ENCODE measurements at places on chromosomes 2 and 18.

DNA sequence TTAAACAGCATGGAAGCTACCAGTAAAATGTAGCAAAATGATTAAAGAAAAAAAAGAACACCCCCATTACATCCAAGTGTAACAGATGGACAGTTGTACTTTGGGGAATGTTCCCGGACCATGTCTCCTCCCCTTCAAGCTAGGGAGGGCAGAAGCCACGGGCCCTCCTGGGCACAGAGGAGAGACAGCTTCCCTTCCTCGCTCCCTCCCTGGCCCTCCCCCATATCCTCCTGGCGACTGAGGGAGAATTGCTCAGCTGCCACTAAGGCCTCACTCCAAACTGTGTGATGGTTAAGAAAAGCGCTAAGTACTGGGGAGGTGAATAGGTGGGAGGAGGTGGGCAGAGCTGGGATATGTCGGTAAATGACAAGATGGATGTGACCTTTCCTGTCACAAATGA, 358.0 kb downstream of the HRH4 start:
- DNase-seq: no peak

GRCh38 chr2:236714080-236714479, 144.5 kb downstream of the ACKR3 start:
- no peak for DNase-seq

- DNase-seq: peak; percentile 35
Observed at GRCh38 chr2:161250864-161251436, 57.3 kb upstream of the PSMD14 start.

DNA sequence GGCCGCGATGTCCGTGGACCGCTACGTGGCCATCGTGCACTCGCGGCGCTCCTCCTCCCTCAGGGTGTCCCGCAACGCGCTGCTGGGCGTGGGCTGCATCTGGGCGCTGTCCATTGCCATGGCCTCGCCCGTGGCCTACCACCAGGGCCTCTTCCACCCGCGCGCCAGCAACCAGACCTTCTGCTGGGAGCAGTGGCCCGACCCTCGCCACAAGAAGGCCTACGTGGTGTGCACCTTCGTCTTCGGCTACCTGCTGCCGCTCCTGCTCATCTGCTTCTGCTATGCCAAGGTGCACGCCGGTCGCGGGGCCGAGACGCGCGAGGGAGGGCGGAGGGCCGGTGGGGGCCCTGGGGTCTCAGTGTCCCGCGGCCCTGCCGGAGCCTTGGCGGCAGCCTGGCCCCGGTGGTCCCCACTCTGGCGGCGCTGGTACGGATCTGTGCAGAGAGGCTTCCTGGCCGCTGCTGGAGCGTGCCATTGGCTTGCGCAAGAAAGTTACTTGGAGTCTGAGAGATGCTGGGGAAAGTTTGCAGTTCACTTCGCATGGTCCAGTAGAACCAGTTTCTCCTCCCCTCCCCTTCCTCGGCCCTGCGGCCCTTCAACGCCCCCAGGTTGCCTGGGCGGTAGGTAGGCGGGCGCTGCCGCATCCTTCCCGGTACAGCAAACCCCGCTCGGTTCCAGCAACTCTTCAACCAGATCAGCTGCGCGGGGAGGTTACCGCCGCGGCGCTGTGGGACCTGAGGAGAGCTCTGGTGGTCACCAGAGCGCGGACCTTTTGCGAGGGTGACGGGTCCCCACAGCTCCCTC, 1.5 kb downstream of the GALR1 start:
- no peak for DNase-seq

DNA sequence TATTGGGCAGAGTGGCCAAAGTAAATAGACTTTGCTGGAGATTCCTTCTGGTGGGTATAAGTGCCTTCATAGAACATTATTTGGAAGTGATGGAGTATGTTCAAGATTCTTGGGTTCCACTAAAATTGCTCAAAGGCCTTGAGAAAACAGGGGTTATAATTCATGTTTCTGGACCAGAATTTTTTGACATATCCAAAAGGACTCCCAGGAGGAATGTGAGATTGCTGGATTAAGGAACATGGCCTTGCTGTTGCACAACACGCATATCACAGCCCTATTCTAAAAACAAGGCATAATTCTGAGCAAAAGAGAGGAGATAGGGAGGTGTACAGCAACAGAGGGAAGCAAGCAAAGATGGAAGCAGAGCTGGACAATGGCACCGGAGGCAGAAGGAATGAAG, 111.7 kb upstream of the TNP1 start:
- DNase-seq: no peak

GRCh38 chr18:62399781-62400308, 74.7 kb downstream of the TNFRSF11A start:
- no peak for DNase-seq

DNA sequence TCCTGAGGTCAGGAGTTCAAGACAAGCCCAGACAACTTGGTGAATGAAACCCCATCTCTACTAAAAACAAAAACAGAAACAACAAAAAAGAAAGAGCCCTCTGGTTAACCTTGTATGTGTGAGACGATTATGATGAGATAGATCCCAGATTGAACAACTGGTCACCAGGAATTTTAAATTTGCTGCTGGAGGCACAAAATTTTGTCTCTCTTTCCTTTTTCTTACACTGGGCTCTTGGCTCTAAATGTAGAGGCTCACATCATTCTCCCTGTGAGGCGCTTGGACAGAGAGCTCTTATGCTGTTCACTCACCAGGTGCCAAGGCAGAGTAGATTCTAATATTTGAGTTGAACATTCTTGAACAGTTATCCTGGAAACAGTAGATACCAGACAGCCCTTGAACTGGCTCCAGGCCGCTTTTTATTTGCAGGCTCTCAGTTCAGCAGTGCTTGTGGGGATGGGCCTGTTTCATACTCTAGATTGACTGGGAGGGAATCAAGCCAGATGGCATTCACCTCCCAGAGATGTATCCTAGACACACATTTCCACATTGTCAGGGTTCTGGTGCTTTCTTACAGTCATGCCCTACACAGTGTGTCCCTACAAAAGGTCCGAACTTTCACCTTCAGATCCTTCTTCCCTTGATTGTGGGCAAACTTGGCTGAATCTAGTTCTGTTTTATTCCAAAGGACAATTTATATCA, 1159.6 kb downstream of the RPIA start:
- no peak for DNase-seq

DNA sequence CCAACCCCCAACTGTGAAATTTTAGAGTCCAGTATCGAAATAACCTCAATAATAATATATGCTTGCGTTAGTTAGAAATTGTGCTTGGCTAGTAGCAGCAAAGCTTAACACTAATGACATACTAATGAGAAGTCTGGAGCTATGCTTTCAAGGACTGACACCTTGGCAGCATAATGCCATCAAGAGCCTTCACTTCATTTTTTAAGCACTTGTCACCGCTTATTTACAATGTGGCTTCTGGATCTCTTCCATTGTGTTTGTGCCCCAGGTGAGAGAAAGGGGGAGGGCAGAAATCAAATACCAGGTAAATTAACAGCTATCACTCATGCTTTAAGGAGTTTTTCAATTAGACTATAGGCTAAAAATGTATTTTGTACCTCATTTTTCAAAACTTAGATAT, 101.5 kb downstream of the CDH7 start:
- DNase-seq: no peak

GRCh38 chr2:96180002-96180401, 28.6 kb downstream of the STARD7 start:
- DNase-seq: no peak

- DNase-seq: no peak
Observed at GRCh38 chr18:7722955-7723354, 155.8 kb downstream of the PTPRM start.

DNA sequence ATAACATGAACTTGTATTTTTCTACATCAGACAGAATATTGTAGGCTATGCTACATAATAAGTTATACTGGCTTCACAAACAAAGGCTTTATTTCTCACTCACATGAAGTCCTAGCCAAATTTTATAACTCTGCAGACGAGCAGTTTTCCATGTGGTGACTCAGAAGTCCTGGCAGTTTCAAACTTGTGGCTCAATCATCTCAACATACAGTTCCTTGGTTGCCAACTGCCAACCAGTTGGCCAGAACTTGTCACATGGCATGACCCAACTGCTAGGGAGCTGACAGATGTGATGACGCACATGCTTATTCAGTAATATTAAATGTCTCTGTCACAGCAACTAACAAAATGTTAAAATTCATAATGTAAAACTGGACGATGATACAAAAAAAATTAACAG, 63.8 kb upstream of the ZC3H15 start:
- DNase-seq: no peak

DNA sequence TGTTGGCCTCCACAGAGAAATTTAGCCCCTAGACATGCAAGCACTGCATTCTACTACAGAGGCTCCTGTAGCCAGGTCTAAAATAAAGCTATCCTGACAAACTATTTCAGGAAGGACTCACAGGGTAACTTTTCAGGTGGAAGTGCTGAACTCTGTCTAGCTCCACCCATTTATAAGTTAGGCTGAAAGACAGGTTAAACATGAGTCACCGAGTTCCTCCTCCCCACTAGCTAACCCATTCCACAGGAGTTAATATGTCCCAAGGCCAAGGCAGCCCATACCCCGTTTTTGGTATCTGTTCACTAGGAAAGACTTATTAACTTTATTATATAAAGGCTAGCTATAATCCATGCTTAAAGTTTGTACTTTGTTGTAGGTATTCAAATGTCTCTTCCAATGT, 3.5 kb downstream of the CWC22 start:
- DNase-seq: no peak

DNA sequence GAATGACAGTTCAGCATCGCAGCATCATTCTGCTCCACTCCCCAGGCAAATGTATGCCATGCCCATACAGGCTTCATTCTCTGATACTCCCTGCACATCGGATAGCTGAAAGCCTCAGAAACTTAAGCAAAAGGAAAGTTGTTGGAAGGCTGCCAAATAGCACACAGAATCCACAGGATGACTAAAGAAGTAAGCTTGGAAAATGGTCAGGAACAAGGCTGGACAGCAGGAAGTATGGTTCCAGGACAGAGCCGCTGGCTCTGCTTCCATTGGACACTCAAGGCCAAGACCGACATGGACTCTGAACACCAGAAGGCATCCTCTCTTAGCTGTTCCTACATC, 256.5 kb downstream of the CDH20 start:
- DNase-seq: no peak

DNA sequence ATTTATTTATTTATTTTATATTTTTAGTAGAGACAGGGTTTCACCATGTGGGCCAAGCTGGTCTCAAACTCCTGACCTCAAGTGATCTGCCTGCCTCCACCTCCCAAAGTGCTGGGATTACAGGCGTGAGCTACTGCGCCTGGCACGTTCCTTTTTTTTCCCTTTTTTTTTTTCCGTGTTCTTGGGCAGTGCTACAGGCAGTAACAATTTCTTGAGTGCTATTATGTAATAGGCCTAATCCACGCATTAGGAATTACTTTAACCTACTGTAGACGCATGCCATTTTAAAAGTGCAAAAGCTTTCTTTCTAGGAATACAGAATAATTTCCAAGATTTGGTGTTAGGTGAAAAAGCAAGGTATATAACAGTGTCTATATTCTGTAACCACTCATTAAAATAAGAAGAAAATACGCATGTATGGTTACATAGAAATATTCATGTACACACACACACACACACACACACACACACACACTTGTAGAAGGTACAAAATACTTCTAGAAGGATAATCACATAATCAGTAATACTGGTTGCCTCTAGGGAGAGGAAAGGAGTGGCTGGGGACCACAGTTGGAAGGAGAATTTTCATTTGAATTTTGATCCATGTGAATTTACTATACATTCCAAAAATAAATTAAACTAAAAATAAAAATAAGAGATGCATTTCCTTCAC, 92.3 kb downstream of the METTL8 start:
- DNase-seq: no peak

GRCh38 chr2:40405465-40405864, 46.4 kb downstream of the SLC8A1 start:
- DNase-seq: no peak

- no peak for DNase-seq
Observed at GRCh38 chr2:221420245-221420644, 151.9 kb downstream of the EPHA4 start.

- DNase-seq: no peak
Observed at GRCh38 chr2:16813593-16813992, 148.0 kb upstream of the CYRIA start.

GRCh38 chr2:88471083-88471942, 18.8 kb upstream of the FOXI3 start:
- DNase-seq: no peak

DNA sequence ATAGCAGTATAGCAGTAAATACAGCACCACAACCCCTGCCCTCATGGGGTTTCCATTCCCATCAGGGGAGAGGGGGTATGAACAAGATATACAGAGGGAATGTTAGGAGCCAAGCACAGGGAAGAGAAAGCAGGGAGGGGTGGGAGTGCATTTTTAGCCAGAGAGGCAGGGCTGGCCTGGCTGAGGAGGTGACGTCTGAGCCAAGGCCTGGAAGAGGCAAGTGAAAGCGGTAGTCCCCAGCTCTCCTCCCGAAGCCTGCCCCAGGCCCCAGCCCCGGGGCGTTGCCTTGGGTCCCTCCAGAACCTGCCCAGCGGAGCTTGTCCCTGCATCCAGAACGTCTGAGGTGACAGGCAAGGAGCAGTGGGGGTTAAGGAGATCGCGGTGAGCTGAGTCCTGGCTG, 45.1 kb upstream of the FOSL2 start:
- DNase-seq: no peak

DNA sequence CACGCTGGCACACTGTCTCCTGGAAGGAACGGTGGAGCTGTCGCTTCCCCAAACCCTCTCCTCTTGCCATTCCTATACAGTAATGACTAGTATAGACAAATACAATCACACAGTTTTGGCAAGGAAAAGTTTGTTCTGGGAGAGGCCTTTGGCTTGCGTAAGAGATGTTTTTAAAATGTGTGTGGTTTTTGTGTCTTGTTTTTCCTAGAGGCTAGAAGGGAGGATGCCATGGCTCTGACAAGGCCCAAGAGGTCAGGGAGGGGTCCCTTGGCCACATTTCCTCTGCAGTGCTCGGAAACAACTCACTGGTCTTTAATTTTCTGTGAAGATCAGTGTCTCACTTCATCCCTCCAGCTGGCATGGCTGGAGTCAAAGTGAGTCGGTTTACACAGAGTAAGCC, 195.9 kb downstream of the SH3RF3 start:
- no peak for DNase-seq

GRCh38 chr2:160085662-160086061, 23.2 kb upstream of the PLA2R1 start:
- no peak for DNase-seq

GRCh38 chr2:150136401-150136800, 351.1 kb downstream of the RND3 start:
- no peak for DNase-seq

DNA sequence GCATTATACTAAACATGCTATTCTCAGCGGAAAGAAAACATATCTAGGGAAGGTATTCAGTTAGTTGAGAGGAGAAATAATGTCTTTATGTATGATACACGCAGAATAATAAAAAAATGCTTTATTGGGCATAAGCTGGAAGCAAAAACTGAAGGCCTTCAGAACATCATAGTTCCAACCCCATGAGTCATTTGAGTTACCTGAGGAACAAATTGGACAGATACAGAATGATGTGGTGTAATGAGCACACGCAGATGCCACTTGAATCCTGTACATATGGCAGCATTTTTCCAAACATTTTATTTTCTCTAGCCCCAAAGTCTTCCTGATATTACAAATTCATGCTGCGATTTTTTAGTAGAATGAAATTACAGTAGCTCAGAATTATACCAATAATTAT, 23.2 kb upstream of the TRIB2 start:
- no peak for DNase-seq
